ENCODE measurements at places on chromosomes 6 and 20. TPM values are rescaled to one million over a fixed set of nuclear protein-coding genes. Genes with fewer than 3 reads are reported as not detected.

GRCh38 chr6:85865420-85866369 is 223.0 kb upstream of the SYNCRIP start:
- no peaks in the 10 kb centered on the region for H3K27me3 ChIP-seq
- no peak overlapping the region for H3K27ac ChIP-seq
- peak; percentile 27 for DNase-seq
- no peaks in the 10 kb centered on the region for H3K36me3 ChIP-seq

GRCh38 chr6:27158316-27158643 is 89.2 kb upstream of the PRSS16 start:
- H3K27me3 ChIP-seq: no peaks in the 10 kb centered on the region
- H3K27ac ChIP-seq: no peak overlapping the region
- no peak for DNase-seq
- no peak overlapping the region for H3K4me3 ChIP-seq
- no peaks in the 10 kb centered on the region for H3K4me1 ChIP-seq

GRCh38 chr6:14059791-14060436 is 57.7 kb upstream of the CD83 start:
- no peaks in the 10 kb centered on the region for H3K4me1 ChIP-seq
- H3K27ac ChIP-seq: no peak overlapping the region
- H3K4me3 ChIP-seq: no peak overlapping the region
- H3K27me3 ChIP-seq: peaks cover 4% of the 10 kb centered on the region
- H3K36me3 ChIP-seq: no peaks in the 10 kb centered on the region
- no peak for DNase-seq

Gene SLC17A3
- polyA plus RNA-seq: 0.43 TPM

- H3K4me1 ChIP-seq: peaks cover 54% of the 10 kb centered on the region
- no peak for DNase-seq
- no peaks in the 10 kb centered on the region for H3K27me3 ChIP-seq
- H3K4me3 ChIP-seq: no peak overlapping the region
- peaks cover 54% of the 10 kb centered on the region for H3K36me3 ChIP-seq
- no peak overlapping the region for H3K27ac ChIP-seq
Observed at GRCh38 chr20:17646209-17646960, 35.7 kb downstream of the RRBP1 start.

DNA sequence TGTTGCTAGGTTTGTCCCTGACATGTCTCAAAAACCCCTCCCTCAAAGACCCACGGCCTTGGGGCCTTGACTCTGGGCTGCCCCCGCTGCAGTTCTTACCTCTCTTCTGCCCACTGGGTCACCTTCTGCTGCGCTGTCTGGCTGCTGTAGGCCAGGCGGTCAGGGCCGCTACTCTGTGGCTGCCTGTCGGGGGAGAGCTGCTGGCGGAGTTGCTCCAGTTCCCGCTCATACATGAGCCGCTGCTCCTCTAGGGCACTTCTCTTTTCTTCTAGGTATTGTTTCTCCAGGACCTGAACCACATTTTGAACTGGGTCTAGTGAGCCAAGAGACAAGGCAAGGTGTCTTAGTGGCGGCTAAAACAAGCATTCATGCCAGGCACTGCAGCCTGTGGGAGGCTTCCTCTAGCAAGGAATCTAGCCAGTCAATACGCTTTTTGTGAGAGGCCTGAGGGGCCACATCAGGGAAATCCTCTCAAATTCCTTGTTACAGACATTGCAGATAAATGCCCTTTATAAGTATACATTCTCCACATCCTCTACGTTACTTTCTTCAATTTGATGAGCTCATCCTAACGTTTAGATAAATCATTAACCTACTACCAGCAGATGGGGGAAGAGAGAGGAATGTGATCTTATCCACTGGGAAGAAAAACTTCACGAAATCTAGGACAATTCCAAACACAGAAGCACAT is 110.3 kb upstream of the NUP153 start:
- peak; percentile 64 for DNase-seq
- H3K27ac ChIP-seq: peak overlapping the region; percentile 5
- H3K36me3 ChIP-seq: peaks cover 18% of the 10 kb centered on the region
- no peak overlapping the region for H3K4me3 ChIP-seq
- peaks cover 5% of the 10 kb centered on the region for H3K4me1 ChIP-seq

GRCh38 chr20:63255931-63256704 is 1.9 kb upstream of the NKAIN4 start:
- DNase-seq: no peak
- no peak overlapping the region for H3K4me3 ChIP-seq
- H3K27me3 ChIP-seq: peaks cover 44% of the 10 kb centered on the region
- no peaks in the 10 kb centered on the region for H3K36me3 ChIP-seq

DNA sequence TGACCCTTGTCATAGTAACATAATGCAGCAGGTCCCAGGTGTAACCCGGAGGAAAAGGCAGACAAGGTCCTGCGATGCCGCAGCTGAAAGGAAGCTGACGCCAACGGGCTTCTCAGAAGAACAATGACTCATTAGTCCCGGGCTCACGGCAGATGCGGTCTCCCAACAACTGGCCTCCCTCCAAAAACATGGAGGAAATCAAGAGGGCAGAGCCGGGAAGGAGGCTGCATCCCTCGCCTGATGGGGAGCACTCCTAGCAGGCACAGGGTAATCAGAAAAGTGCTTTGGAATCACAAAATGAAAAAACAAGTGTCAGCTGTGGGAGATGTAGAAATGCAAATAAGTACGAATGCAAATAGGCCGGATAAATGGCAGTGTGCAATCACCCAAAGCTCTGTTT is 165.2 kb upstream of the AGPAT4 start:
- no peaks in the 10 kb centered on the region for H3K36me3 ChIP-seq
- H3K27me3 ChIP-seq: no peaks in the 10 kb centered on the region
- H3K4me3 ChIP-seq: no peak overlapping the region
- H3K4me1 ChIP-seq: peaks cover 3% of the 10 kb centered on the region

Gene TMEM170B
- 4.7 TPM for polyA plus RNA-seq

- H3K27ac ChIP-seq: no peak overlapping the region
Observed at GRCh38 chr6:159075506-159076228, 30.9 kb upstream of the TAGAP start.

DNA sequence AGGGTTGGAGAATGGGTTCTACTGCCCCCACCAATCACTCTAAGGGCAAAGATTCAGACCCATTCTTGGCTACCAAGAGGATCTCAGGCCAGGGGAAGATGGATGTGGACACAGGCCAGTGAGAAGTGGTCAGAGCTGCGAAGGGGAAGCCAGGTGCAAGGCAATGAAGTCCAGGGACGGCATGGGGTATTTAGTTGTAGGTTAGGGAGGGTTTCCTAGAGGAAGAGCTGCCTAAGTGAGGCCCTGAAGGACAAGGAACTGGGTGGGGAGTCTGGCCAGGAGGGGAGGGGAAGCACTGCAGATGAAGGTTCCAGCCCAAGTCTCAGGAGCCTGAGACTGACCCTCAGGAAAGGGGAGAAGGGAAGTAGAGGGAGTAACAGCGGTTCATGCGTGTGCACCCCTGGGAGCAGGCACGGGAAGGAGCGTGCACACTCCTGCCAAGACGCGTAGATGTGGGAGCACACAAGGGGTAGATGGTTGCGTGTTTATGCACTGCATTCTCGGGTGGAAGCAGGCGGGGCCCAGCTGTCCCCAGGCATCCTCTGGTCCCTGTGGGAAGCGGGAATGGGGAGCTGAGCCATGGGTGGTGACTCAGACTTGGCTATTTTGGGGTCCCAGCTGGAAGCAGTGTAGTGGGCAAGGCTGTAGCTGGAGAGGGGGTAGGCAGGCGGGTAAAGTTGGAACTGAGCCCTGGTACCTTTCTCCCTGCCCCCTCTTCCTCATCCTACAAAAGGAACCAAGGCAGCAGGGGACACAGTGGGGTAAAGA is 3.3 kb downstream of the ACTL10 start:
- H3K4me1 ChIP-seq: peaks cover 30% of the 10 kb centered on the region
- H3K27me3 ChIP-seq: no peaks in the 10 kb centered on the region
- no peak for DNase-seq
- H3K4me3 ChIP-seq: no peak overlapping the region
- H3K27ac ChIP-seq: no peak overlapping the region
- H3K36me3 ChIP-seq: peaks cover 24% of the 10 kb centered on the region

DNA sequence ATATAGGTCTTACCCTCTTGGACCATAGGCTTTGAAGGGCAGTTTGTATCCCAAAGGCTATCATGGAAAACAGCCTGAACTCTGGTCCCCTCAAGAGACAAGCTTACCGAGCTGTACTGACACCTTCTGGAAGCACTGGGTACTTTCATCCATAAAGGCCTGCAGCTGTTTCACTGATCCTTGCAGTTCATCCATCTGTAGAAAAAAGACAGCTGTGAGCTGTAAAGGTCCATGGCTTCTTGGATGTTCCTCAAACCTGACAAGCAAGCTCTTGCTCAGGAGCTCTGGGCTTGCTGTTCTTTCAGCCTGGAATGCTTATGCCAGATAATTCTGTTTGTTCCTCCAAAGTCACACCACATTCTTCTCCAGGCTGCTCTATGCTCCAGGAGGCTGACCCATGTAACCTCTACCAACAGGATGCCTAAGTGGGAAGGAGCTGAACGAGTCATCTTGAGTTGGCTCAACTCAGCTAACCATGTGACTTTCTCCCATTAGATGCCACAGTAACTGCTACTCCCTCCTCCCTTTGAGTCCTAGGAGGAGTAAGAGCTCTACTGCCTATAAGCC is 8.8 kb upstream of the NDRG3 start:
- H3K4me3 ChIP-seq: no peak overlapping the region
- peaks cover 25% of the 10 kb centered on the region for H3K36me3 ChIP-seq
- no peak overlapping the region for H3K27ac ChIP-seq
- H3K4me1 ChIP-seq: no peaks in the 10 kb centered on the region
- DNase-seq: peak; percentile 49

DNA sequence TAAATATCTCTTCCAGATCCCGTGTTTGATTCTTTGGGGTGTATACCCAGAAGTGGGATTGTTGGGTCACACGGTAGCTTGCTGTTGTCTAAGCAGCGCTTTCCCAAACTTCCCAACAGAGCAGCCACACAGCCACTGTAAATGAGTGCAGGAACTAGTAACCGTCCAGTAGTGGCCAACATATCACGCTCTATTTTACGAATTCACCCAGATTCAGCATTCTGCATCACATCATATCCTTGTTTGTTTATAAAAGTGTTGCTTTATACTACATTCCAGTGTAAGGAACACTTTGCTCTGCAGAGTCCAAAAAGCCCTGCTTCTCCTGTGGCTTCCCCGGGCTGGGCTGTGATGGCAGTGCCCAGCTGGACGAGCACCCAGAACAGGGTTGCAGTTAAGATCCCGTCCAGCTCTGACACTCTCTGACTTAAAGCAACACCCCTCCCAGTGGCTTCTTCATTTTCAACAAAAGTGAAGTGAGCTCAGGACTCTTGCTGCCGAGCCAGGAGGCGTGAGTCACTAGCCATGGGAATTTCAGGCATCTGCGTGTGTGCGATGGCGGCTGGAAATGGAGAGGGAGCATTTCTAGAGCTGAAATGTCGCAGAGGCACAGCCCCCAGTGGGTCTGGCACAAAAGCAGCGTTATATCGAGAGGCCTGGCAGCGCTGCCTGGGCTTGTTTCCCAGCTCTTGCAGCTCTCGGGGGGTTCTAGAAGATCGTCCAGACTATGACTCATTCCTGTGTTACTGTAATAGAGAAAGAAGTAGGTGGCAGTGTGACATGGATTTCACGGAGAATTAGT is 216.3 kb upstream of the ECI2 start:
- H3K27me3 ChIP-seq: peaks cover 12% of the 10 kb centered on the region
- H3K4me1 ChIP-seq: peaks cover 3% of the 10 kb centered on the region
- peak; percentile 48 for DNase-seq
- no peak overlapping the region for H3K27ac ChIP-seq

GRCh38 chr6:158031381-158032353 is 50.0 kb downstream of the SYNJ2 start:
- H3K27ac ChIP-seq: no peak overlapping the region
- H3K4me1 ChIP-seq: peaks cover 23% of the 10 kb centered on the region
- peaks cover 26% of the 10 kb centered on the region for H3K36me3 ChIP-seq
- H3K27me3 ChIP-seq: no peaks in the 10 kb centered on the region
- no peak for DNase-seq
- H3K4me3 ChIP-seq: no peak overlapping the region

DNA sequence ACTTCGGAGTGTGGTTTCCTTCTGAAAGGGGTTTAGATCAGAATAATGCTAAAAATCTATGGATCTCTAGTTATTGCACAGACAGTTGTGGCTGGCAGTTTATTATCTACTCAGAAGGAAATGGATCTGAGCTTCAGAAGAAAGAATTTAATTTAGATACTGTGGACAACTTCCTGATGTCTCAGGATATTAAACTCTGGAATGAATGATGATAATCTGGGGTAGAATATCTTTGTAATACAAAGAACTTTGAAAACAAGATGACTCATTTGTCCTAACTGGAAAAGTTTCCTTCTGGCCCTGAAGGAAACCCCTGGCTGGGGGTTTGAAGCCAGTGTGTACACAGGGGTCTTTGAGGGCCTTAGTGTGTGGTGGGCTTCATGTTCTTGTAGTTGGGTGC is 78.0 kb downstream of the EDN3 start:
- H3K27ac ChIP-seq: no peak overlapping the region
- no peak overlapping the region for H3K4me3 ChIP-seq
- H3K27me3 ChIP-seq: peaks cover 7% of the 10 kb centered on the region
- no peak for DNase-seq
- no peaks in the 10 kb centered on the region for H3K4me1 ChIP-seq
- H3K36me3 ChIP-seq: no peaks in the 10 kb centered on the region

- no peaks in the 10 kb centered on the region for H3K27me3 ChIP-seq
- DNase-seq: no peak
- H3K36me3 ChIP-seq: peaks cover 15% of the 10 kb centered on the region
Observed at GRCh38 chr6:492178-492577, 100.6 kb downstream of the IRF4 start.

- no peaks in the 10 kb centered on the region for H3K4me1 ChIP-seq
- H3K4me3 ChIP-seq: no peak overlapping the region
- no peaks in the 10 kb centered on the region for H3K27me3 ChIP-seq
- DNase-seq: no peak
Observed at GRCh38 chr6:84975316-84975715, 210.9 kb upstream of the TBX18 start.

- peaks cover 11% of the 10 kb centered on the region for H3K4me1 ChIP-seq
- H3K27ac ChIP-seq: no peak overlapping the region
- no peaks in the 10 kb centered on the region for H3K36me3 ChIP-seq
Observed at GRCh38 chr6:144331491-144331969, 46.4 kb downstream of the UTRN start.

DNA sequence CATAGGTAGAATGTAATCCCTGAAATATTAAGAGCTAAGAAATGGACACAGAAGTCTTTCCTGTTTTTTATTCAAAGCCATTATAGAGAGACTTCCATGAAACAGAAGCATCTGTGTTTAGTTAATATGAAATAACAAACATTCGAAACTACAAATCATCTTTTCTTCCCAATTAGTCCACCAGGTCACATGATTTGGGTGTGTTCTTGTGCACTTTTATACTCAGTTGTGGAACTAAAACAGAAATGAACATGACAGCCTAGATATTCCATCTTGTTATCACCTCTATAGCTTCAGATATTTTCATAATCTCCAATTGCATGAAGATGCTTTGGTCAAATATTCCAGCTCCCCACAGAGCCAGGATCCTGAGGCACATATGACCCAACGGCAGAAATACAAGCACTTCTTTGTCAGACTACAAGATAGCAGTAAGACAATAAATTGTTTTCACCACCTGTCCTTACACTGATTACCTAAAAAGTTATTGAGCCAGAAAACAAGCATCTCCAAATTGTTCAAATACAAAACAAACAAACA is 116.8 kb upstream of the BEND6 start:
- no peaks in the 10 kb centered on the region for H3K36me3 ChIP-seq
- peaks cover 15% of the 10 kb centered on the region for H3K27me3 ChIP-seq
- H3K4me3 ChIP-seq: no peak overlapping the region
- H3K27ac ChIP-seq: no peak overlapping the region

GRCh38 chr6:144165784-144166183 is 15.5 kb downstream of the STX11 start:
- no peaks in the 10 kb centered on the region for H3K36me3 ChIP-seq
- no peaks in the 10 kb centered on the region for H3K4me1 ChIP-seq
- no peak for DNase-seq
- H3K27me3 ChIP-seq: no peaks in the 10 kb centered on the region
- no peak overlapping the region for H3K27ac ChIP-seq

GRCh38 chr20:57391439-57392301 is 474 bp downstream of the RBM38 start:
- H3K4me1 ChIP-seq: peaks cover 15% of the 10 kb centered on the region
- no peak for DNase-seq
- H3K27ac ChIP-seq: no peak overlapping the region
- H3K36me3 ChIP-seq: peaks cover 30% of the 10 kb centered on the region
